ENCODE measurements at places on chromosomes 5 and 9.

- no peak for DNase-seq
Measured at GRCh38 chr5:139738193-139739149, 57.1 kb upstream of the PSD2 start.

DNA sequence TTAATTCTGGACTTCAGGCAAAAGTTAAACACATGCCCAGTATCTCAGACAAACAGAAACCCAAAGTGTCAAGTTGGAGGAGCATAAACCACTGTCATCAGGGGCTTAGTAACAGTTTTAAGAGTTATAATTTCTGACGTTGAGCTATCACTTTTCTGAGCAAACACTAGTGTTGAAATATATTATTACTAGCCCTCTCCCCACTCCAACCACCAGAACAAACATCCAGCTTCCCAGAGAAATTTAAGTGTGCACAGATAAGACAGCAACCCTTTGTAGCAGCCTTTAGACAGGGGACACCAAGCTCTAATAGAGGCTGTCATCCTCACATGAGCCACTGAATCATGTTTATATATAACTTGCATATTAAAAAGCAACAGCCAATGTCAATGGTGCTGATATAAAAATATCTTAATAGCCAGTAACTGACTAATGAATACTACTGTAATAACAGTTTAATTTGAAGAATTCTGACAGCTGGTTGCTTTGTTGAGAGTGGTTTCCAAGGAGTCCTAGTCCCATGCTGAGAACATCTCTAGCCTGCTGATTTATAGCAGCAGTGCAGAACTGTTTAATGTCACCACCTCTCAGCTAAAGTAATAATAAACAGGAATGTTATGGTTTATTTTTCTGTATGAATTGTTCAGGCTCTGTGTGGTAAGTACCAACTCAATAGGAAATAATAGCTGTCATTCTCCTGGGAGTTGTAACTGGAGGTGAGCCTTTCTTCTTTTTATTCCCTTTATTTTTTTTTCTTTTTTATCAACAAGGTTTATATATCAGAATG is 528.7 kb upstream of the ZNF608 start:
- DNase-seq = no peak

DNA sequence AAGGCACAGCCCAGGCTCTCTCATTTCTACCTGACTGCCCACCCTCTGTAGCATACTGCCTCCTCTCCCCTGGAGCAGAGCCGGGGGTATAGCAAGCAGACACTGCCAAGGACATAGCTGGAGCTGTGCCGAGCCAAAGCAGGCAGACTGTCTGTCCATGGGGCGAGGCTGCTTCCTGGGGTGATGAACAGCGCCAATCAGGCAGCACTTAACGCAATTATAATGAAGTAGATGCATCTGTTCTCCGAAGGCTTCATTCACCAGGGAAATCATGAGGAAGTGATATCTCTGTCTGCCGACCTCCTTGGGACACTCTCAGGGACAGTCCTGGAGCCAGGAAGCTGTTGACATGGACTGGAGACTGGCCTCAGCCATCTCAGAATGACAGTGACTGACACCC is 230.7 kb downstream of the ASTN2 start:
- no peak for DNase-seq

DNA sequence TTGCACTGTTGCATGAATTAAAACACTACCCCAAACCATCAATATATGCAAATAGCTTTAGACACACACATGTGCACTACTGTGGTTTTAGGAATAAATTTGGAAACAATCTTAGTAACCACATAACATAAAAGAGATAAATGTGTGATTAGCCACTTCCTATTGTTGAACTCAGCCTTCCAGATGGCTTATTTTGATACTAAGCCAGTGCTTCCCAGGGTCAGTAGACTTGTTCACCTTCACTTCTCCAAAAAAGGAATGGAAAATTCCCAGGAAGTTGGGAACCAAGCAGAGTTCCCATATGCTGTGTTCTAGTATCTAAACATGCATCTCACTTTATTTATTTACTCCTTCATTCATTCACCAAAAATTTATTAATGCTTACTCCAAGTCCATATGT is 47.8 kb downstream of the SVEP1 start:
- no peak for DNase-seq

GRCh38 chr5:67199859-67200258 is 3.3 kb upstream of the CD180 start:
- DNase-seq = no peak

GRCh38 chr5:165630261-165630778 is 2124.9 kb downstream of the MAT2B start:
- no peak for DNase-seq

- DNase-seq = no peak
Measured at GRCh38 chr5:53337827-53338226, 142.6 kb upstream of the FST start.

DNA sequence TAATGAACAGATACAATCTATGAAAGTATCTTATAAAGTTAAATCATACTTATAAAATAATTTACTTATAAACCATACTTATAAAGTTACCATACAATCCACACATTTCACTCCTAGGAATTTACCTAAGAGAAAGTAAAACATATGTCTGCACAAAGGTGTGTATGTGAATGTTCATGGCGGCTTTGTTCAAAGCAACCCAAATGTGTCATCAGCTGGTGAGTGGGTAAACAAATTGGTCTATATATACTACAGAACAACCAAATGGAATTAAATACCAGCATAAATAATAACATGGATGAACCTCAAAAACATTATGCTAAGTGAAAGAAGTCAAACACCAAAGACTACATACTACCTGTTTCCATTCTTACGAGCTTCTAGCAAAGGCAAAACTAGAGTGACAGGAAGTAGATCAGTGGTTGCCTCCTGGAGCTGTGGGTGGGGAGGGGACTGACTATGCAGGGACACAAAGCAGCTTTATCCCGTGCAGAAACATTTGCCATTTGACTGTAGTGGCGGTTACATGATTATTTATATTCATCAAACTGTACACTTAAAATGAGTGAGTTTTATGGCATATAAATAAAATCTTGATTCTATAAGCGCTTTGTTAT is 10.6 kb downstream of the TRAF1 start:
- no peak for DNase-seq

GRCh38 chr5:107275333-107275732 is 395.4 kb downstream of the EFNA5 start:
- DNase-seq = no peak

- no peak for DNase-seq
Measured at GRCh38 chr9:14992081-14992480, 81.9 kb upstream of the FREM1 start.

- DNase-seq = no peak
Measured at GRCh38 chr5:97979740-97980139, 793.7 kb upstream of the RGMB start.

DNA sequence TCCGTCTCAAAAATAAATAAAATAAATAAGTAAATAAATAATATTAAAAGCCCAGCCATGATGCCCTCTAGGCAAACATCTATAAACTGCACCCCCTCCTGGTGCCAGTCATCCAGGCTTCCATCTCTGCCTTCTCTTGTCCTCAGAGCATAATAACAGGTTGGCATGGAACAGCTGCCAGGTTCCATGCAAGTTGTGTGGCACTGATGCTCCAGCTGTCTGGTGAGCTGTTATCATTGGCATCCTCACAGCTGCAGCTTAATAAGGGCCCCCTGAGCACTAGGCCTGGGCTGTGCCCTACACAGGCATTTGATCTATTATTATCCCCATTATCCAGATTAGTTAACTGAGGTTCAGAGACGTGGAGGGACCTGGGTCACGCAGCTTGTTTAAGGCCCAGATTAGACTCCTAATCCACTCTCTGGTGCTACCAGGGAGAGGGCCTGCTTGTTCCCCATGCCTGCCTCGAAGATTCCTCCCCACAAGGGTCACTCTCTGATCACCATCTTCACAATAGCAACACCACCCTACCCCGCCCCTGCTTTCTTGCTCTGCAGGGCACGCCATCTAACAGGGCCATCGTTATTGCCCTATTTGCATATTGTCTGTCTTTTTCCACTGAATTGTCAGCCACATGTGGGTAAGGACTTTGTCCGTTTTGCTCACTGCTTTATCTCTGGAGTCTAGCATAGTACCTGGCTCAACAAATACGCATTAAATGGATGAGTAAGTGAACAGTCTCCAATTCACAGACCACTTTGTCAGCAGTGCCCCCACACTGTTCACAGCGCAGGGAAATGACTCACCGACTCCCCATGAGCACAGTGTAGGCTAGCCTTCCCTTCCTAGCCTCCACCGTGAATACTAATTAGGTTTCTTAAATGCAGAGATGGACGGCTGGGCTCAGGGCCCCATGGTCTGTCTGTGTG is 1.5 kb upstream of the DNM1 start:
- DNase-seq = no peak

DNA sequence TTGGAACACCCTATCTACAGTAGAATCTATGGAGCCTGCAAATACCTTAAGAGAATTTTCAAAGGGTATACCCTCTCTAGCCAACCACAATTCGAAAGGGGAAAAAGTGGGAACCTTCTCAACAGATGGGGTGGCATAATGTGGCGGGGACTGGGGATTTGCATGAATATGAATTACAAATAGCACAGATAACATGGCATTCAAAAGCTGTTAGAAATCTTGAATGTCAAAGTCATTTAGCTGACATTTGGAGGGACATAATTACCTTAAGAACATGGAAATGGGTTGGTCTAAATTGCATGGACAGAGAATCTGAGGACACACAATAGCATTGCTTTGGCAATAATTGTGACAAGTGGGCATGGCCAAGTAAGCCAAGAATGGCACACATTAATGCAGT is 23.2 kb upstream of the TYRP1 start:
- no peak for DNase-seq

- no peak for DNase-seq
Measured at GRCh38 chr5:94944160-94944559, 325.7 kb downstream of the SLF1 start.

GRCh38 chr9:128191406-128192046 is at the start of gene CIZ1:
Gene CIZ1, minus strand, starts transcription at chr9:128191572. Its CDS starts 715 bp downstream, at chr9:128190857.
- DNase-seq = peak; percentile 46

GRCh38 chr9:99506747-99507348 is 284.8 kb downstream of the SEC61B start:
- no peak for DNase-seq

DNA sequence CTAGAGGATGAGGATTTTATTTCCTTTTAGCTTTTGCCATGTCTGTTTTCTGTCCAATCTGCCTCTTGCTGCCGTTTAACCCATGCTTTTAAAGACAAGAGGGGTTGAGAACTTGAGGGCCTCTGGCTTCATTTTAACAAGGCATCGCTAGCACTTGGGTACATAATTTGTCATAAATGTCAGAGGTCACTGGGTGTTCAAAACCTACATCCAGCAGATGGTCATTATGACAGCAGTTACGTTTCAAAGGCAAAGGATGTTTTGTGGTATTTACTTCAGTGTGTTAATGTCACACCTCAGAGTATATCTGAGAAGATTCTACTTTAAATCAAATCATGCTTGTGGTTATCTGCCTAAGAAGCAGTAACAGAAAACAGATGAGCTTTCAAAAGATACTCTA is 918.3 kb downstream of the NR2F1-AS1 start:
- no peak for DNase-seq

- DNase-seq = no peak
Measured at GRCh38 chr9:128724744-128725211, 851 bp upstream of the ZDHHC12 start.

DNA sequence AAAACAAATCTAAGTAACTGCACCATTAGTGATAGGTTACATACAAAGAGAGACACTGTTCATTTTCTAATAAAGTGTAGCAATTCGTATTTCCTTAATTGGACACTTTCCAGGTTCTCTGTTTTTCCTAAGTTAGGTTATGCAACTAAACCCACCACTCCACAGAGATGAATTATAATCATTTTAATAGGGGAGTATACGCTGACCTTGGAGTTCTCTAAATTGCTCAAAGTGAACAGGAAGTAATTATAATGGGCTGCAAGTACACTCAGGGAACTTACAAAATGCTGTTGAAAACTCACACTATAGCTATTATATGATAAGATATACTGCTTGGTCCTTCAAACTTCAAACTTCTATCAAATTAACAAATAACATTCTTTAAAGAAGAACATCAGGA is 18.2 kb upstream of the ADCY2 start:
- no peak for DNase-seq

DNA sequence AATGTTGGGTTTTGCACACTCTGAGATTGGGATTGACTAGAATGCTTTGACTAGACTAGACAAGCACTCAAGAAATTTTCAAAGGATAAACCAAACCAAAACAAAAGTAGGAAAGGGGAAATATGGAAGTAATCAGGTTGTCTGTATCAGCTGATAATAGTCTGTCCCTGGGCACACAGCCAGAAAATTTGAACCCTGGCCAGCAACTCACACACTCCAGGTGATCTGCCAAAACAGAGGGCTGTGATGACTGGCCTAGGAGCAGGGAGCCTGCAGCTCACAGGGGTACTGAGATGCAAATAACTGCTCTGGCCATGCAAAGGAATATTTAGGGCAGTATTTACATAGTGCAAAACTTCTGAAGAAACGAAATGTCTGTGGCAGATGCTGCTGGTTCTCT is 112.3 kb upstream of the SMIM23 start:
- no peak for DNase-seq

DNA sequence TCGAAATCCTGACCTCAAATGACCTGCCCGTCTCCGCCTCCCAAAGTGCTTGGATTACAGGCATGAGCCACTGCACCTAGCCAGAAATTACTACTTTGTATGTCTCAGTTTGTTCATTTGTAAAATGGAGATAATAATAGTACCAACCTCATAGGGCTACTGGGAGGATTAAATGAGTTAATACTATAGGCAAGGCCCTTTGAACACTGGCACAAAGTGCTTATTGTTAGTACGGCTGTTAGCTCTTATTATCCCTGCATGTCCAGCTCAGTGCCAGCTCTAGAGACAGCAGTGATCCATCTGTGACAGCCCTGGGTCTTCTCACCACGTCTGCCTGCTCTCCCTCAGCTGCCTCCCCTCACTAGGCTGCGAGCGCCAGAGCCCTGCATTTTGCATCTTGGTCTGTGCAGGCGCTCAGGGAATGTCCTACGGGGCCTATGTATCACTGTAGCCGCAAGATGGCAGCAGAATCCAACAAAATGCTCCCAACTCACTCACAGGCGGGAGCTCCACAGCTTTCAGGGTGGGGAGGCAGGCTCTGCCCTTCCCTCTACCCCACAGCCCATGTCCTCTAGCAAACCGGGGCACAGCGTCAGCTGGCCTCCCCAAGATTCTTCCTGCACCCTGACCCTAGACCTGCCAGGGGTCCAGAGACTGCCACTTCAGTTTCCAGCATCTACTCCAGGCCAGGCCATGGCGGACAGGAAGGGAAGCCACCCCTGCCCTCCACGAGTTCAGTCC is 17.7 kb upstream of the AKNA start:
- DNase-seq = peak; percentile 50

GRCh38 chr9:123669346-123669745 is 260.6 kb downstream of the DENND1A start:
- no peak for DNase-seq

GRCh38 chr5:122121479-122122465 is 7.6 kb upstream of the ZNF474 start:
- DNase-seq = no peak

- DNase-seq = no peak
Measured at GRCh38 chr9:124800306-124801259, 23.6 kb downstream of the OLFML2A start.

DNA sequence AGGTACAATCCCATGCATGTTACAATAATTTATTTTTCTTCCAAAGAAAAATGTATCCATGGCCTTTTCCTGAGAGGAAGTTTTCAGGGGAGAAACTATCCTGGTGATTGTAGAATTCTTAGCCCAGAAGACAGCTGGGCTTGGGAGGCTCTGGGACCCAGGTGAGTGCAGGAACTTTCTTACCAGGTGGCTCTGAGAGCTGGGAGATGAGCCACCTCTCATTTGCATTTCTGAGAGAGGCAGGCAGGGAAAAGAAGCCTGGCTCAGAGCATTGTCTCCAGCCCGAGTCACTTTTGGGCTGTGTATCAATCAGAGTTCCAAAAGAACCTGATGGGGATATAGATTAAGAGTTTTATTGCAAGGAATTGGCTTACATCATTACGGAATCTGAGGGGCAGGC is 52.7 kb downstream of the ALG2 start:
- no peak for DNase-seq
